Activated CD4-positive, CD25-positive, alpha-beta regulatory T cell (primary cell): ENCODE measurements at places on chromosomes 11 and 22.

GRCh38 chr11:12386745-12387144 is 9.4 kb downstream of the PARVA start:
- DNase-seq = no peak

DNA sequence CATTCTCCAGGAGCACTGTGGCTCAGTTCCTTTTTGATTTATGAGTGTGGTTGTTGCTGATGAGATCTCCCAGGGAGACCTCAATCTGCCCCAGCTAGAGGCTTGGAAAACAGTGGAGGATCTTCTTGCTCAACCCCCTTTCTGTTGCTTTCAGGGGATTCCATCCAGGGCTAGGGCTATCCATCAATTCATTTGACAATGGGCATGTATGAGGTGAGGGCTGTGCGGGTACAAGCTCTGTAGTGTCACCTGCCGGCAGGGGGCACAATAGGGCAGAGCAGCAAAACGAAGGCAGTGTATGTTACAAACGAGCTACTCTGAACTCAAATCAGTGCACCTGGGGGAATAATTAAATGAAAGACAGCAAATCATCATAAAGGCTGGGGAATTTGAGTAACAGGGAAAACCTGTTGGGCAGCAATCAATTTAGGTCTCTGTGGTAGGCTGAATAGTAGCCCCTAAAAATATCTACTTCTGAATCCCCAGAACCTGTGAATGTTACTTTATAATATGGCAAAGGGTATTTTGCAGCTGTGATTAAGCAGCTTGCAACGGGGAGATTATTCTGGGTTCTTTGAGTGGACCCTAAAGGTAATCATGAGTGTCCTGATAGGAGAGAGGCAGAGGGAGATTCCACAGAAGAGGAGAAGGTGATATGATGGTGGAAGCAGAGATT is 170.3 kb upstream of the ZBED5 start:
- peak; percentile 54 for DNase-seq

DNA sequence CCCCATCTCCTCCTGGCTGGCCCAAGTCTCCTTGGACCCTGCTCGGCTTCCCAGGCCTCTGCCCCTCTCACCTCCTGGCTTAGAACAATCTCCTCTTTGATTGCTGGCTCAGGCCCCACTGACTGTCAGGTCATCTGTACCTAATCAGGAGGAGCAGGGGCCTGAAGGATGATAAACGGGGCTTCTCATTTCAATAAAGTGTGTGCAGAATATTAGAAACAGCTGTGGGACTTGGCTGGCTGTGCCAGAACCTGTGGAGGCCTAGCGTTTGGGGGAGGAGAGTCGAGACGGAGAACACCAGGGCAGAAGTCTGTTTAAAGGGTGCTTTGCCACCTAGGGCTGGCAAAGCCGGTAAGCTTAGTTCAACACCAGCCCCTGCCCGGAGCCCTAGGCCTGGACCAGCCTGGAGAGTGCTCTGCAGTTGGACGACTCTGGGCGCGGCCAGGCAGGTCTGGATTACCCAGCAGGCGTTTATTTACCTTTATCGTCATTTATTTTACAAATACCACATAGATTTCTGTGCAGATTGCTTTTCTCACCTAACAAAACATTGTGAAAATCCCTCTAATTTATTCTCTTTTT is 10.1 kb upstream of the VSIG10L2 start:
- DNase-seq = no peak

GRCh38 chr11:114158886-114159285 is 99.4 kb downstream of the ZBTB16 start:
- DNase-seq = no peak

DNA sequence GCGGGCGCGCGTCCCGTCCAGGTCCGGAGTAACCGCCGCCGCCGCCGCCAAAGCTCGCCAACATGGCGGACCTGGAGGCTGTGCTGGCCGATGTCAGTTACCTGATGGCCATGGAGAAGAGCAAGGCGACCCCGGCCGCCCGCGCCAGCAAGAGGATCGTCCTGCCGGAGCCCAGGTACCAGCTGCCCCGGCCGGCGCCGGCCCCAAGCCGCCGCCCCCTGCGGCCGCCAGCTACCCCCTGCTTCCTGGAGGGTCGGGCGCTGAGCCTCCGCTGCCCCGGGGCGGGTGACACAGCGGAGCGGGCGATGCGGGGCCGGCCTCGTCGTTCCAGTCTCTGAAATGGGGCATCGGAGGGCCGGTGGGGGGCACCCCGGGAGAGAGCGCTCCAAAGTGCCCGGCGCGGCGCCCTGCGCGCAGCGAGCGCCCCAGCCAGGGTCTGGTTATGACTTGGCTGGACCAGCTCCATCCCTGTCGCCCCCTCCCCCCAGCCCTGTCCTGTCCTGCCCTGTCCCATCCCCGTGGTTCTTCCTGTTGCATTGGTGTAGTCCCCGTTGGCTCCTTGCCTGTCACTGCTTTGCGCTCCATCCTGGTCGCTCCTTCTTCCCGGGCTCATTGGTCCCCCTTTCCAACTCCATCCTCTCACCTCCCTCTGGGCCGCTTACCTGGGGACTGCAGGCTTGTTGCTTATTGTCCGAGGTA is 653 bp downstream of the GRK3 start:
- no peak for DNase-seq

GRCh38 chr11:105986554-105986953 is 35.5 kb downstream of the MSANTD4 start:
- no peak for DNase-seq

DNA sequence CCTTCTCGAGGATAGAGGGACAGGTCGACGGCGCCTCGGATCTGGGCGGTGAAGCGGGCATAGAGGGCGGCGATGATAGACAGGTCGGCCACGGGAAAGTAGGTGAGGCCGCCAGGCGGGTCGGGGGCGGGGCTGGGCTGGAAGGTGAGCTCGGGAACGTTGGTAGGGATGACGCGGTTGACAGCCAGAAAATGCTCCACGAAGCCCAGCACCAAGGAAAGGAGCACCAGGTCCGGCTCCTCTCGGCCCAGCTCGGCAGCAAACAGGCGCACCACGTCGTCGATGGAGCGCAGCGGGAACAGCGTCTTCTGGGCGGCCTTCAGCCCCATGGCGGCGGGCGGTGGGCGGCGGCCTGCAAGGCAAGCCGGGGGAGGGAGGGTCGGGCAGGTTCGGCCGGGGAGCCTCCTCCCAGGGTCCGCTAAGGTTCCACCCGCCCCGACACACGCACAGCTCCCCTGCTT is 540 bp downstream of the MEN1 start:
- no peak for DNase-seq

GRCh38 chr11:4459500-4459899 is 10.4 kb downstream of the OR52K2 start:
- DNase-seq = no peak

DNA sequence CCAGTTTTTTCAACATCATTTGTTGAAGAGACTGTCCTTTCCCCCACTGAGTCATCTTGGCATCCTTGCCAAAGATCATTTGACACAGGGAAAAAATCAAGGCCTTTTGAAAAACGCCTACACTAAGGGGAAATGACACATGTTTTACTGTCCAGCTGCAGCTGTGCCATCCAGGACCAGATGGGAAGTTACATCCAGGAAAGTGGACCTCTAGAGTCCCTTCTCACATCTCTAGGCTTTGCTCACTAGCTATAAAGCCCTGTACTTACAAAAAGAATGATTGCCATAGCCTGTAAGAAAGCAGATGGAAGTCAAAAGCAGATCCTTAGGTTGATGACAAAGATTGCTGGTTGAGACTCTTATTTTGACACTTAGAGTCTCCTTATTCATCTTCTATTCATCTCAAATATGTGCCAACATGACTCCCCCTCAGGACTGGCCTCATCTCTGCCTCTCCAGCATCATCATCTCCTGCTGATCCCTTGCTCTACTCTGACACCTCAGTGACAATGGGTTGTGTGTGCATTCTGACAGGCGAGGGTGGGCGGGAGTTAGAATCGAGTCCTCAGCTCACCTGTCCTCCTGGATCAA is 22.8 kb downstream of the OSBP2 start:
- no peak for DNase-seq

DNA sequence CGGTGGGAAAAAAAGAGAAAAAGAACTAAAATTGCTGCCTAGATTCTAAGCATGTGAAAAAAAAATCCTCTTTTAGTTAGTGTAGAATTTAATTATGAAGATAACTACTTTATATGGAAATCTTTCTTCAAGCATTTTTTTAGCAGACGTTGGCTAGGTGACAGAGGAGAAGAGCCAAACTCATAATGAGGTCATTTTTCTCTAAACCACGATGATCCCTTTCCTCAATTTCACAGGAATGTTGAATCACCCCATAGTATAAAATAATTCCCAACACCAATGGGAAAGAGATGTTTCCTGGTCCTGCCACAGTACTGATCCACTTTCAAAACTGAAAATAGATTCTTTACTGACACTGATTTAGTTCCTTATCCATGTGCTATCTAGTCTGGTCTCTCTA is 319.8 kb downstream of the DLG2 start:
- no peak for DNase-seq

GRCh38 chr11:8998017-8998416 is 5.8 kb downstream of the NRIP3 start:
- no peak for DNase-seq

DNA sequence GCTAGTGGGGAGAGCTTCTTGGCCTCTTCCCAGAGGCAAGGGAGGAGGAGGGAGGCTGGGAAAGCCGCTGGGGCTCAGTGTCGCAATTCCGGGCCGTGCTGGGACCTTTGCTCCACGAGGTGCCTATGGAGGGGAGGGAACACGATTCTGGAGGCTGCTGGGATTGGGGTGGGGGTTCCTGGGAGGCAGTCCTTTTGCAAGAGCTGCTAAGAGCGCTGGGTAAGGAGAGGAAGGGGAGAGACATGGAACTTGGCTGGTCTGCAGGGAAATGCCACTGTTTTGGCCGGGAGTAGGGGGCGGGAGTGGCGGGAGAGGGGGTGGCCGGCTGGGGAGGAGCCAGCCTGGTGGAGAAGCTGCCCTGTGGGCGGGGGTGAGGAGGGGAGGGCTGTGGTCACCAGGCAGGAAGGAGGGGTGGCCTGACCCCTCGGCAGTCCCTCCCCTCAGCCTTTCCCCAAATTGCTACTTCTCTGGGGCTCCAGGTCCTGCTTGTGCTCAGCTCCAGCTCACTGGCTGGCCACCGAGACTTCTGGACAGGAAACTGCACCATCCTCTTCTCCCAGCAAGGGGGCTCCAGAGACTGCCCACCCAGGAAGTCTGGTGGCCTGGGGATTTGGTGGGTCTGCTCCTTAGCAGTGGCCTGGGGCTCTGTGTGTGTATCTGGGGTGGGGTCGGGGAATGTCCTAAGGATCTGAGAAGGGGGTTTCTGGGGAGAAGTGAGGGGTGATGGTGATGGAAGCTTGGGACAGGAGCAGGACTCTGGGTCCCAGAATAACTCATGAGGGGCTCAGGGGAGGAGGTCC is at the start of gene NR1H3:
NR1H3 (plus strand) TSS at position 480 of the 800 bp plus-strand sequence. CDS start 1,221 bp downstream, outside the sequence.
- no peak for DNase-seq

DNA sequence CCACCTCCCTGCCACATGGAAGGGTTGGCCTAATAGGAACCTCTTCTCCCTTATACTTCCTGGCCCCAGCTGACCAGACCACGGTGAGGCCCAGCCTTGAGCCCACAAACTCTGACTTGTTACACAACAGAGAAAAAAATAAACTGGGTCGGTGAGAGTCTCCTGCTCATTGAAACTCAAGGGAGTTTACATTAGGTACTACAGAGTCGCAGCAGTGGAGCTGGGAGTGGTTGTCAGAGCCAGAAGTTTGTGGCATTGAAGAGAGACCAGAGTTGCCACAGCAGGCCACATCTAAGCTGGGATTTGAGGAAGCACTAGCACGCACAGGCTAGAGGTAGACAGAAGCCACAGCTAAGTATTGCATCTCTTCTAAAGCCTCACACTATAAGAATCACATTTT is 296.2 kb downstream of the DDX10 start:
- DNase-seq = no peak

DNA sequence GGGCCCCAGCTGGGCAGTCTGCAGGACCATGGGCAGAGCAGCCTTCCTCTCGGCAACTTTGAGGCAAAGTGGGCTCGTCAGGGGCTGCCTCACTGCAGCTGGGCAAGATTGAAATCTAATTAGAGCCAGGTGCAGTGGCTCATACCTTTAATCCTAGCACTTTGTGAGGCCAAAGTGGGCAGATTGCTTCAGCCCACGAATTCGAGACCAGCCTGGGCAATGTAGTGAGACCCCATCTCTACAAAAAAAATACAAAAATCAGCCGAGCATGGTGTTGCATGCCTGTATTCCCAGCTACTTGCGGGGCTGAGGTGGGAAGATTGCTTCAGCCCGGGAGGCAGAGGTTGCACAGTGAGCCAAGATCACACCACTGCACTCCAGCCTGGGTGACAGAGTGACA is 34.2 kb downstream of the ARHGAP8 start:
- DNase-seq = no peak

GRCh38 chr11:1146365-1146764 is 11.4 kb upstream of the MUC5AC start:
- no peak for DNase-seq

- DNase-seq = no peak
Measured at GRCh38 chr11:74948546-74948897, 369 bp downstream of the XRRA1 start.

DNA sequence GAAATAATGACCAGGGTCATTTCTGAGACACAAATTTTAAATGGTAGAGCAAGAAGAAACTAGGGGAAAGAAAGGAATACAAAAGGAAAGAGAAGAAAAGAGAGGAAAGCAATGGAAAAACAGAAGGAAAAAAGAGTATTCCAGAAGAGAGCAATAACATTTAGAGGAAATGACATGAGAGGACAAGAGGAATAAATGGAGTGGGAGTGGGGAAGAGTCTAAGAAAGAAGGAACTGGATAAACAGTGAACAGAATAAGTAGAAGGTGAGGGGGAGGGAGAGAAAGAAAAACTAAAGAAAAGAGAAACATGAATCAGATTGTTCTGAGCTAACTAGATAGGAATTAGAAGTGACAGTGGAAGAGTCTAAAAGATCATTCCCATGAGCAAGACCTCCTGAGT is 28.4 kb downstream of the PRDM10 start:
- no peak for DNase-seq

DNA sequence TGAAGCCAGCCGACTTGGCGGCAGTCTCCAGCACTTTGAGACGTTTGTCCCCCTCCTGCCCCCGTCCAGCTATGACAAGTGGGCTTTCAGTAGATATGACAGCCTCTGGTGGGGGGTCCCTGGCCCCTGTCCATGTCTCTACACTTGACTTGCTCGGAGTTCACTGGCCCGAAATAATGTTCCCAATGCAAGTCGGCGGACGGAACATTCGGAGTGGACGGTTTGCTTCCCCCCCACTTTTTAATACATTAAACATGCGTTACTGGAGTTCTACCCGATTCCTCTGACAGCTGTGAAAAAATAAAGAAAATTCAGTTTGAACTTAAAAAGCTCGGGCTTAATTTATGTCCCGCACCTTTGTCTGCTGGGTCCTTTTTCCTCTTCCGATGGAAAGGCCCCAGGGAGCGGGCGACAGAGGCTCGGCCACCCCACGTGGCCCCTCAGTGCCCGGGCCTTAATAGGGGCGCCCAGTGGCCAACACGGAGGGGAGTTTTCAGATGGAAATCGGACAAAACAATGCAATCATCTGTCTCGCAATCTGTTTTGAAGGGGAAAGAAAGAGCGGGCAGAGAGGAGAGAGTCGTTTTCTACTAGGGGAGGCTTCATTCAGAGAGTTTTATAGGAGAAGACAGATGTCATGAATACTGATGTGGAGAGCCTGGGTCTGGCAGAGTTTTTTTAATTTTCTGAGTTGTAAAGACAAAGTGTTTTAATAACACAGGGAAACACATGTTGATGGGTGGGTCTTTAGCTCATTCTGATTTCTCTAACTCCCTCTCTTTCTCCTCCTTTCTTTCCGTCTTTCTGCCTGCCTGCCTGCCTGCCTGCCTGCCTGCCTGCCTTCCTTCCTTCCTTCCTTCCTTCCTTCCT is 50.2 kb downstream of the SMIM38 start:
- DNase-seq = no peak
